ENCODE measurements at places on chromosomes 5 and 9.

GRCh38 chr5:71693828-71694427, 25.1 kb upstream of the CARTPT start:
- DNase-seq = no peak

DNA sequence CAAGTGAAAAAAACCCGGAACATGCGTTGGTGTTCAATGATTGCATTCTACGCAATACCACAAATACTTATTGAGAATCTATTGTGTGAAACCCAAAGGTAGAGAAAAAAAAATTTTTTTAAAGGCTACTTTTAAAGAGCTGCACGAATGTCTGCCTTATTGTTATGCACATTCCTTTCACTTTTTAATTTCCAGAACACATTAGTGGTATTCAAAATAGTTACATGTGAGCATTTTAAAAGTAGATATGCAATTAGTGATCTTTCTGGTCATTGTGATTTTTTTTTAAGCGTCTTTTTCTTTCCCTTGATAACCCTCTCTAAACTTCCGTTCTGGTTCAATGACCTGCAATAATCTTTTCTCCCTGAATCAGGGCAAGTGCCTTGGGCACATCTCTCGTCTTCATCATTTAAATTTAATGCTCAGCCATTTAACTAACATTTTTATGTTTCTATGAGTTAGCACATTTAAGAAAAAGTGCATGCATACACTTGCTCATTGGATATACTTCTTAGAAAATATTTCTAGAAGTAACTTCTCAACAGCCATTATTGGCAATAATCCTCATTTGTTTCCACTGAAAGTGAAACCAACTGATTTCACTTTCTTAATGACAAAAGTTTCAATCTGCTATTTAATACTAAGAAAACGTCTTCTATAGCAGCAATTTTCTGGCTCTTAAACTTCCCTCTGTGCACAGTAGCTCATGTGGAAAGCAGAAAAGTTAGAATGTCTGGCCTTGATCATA, 80.3 kb downstream of the CDH6 start:
- no peak for DNase-seq

- DNase-seq = no peak
Observed at GRCh38 chr5:45454114-45454513, 242.1 kb downstream of the HCN1 start.

DNA sequence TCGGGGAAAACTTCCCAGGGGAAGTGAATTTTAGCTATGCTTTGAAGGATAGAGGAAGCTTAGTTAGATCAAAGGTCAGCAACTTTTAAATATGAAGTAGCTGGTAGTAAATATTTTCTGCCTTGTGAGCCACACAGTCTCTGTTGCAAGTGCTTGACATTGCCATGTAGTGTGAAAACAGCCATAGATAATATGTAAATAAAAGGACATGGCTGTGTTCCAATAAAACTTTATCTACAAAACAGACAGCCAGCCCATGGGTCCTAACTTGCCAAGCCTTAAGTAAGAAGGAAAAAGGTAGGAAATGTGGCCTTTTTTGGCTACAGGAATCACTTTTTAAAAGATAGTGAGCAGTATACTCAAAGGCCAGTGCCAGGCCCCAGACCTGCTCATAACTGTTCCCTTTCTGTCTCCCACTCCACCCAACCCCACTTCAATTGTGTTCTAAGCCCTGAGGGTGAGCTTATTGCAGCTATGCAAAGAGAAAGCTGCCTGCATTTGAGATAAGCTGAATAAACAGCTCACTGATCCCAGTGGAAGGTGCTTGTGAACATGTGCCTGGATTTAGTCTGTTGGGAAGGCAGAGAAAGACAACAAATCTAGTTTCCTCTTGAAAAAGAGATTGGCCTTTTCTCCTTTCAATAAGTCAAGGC, 113.0 kb upstream of the TRIM32 start:
- no peak for DNase-seq

DNA sequence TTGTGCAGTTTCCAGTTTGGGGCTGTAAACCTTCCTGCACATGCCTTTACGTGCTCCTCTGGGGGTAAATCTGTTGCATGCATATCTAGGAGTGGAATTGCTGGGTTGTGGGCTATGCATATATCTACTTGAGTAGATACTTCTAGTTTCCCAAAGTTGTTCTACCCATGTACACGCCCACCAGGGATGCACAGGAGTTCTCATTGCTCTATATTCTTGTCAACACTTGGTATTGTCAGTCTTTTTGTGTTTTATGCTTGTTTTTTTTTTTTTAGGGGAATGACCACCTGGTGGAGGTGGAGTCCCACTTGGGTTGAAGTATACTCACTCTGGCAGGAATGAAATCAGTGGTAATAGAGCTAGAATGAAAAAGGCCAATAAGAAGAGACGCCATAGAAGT, 23.0 kb downstream of the FOXE1 start:
- no peak for DNase-seq

- DNase-seq = no peak
Observed at GRCh38 chr9:94511134-94511954, 43.5 kb upstream of the PCAT7 start.

DNA sequence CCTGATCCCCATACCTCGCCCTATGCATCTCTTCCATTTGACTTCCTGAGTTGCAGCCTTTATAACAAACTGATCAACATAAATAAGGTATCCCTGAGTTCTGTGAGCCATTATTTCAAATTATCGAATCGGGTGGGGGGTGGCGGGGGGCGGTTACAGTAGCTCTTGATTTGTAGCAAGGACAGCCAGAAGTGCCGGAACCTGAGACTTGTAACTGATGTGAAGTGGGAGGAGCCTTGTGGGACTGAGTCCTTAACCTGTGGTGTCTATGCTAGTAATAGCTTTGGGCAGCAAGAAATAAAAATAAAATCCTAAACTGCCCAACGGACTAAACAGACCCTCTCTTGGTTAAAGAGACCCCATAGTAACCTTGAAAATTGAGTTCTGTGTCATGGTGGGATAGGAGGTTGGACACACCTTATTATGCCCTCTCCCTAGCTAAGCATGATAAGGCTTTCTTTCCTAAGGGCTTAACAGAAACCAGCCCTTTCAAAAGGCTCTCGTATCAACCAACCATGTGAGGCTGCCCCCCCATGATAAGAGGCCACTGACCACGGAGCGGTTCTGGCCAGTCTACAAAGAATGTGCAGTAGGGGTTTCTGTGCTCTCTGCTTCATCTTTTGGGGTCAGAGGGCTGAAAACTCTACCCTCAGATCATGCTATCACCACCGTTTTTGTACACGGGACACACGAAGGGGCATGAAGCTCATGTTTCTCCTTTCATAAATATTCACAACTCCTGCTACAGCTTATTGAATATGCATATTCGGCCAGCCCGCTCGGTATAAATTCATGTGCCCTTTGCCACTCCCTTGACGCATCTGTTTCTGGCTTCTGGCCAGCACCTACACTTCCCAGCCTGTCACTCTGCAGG, 39.5 kb upstream of the IQGAP2 start:
- DNase-seq = no peak

- no peak for DNase-seq
Observed at GRCh38 chr5:117249086-117249815, 674.6 kb upstream of the SEMA6A start.

- no peak for DNase-seq
Observed at GRCh38 chr9:34059281-34059680, 10.6 kb upstream of the UBAP2 start.

GRCh38 chr9:69584759-69585158, 87.4 kb downstream of the APBA1 start:
- DNase-seq = no peak

DNA sequence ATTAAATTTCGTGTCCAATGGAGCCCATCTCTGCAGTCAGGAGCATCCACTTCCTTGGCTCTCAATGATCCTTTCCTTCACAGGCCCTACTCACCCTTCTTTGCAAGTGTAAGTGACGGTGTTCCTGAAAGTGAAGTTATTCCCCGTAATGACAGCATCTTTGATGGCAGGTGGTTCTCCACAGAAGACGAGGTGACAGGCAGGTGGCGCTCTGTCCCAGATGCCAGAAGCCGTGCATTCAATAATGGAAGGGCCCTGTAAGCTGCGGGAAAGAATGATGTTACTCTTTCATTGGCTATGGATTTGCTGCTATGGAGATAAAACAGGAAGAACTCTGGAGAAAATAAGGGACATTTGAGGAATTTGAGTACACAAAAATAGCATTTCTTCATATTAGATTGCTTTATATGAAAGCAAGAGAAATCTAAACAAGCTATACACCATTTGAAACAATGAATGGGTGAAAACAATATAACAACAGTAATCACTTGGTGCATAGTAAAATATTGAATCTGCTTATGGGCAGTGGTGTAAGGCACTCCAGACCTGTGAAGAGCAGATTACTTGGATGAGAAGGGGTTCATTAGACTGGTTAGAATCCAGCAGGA, 89.9 kb upstream of the TXNDC8 start:
- no peak for DNase-seq

DNA sequence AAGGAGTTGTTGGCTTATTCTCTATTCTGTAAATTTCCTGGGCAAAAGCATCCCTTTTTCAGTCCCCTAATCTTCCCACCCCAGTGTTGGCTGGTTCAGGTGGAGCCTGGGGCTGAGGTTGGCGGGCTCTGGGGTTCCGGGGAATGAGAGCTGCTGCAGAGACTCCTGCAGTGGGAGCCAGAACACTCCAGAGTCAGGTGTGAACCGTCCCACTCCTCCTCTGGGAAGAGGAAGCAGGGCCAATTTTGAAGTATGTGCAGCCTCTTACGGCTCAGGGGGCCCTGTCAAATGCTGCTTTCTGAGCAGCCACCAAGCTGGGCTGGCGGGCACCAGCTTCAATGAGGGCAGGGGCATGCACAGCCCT, 42.8 kb downstream of the JADE2 start:
- no peak for DNase-seq

DNA sequence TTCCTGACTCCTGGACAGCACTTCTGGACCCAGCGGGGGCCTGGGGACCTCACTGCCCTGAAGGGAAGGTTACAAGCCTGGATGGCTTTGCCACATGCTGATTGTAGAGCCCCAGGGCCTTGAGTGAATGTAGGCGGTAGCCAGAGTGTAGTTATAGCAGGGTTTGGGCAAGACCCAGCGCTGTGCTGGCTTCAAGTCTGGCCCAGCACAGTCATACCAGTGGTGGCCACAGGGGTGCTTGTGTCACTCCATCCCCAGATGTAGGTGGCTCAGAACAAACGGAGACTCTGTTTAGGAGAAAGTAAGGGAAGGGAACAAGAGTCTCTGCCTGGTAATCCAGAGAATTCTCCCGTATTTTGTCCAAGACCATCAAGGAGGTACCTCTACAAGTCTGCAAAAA, 84.6 kb downstream of the STARD4 start:
- DNase-seq = no peak

DNA sequence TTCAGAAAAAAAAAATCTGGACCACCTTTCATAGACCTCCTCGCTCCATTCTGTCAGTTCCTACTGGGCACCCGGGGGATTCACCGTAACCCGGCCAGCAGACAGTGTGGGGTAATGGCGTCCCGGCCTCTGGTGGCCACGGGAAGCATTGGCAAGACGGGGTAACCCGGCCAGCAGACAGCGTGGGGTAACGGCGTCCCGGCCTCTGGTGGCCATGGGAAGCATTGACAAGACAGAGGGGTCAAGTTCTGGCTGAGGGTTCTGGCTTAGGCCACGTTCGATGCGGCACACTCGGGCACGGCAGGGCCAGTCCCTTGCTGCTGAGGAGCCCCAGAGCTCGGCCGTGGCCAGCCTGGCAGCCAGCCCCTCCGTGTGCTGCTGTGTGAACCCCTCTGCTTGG, 116.2 kb upstream of the RAPGEF1 start:
- no peak for DNase-seq

DNA sequence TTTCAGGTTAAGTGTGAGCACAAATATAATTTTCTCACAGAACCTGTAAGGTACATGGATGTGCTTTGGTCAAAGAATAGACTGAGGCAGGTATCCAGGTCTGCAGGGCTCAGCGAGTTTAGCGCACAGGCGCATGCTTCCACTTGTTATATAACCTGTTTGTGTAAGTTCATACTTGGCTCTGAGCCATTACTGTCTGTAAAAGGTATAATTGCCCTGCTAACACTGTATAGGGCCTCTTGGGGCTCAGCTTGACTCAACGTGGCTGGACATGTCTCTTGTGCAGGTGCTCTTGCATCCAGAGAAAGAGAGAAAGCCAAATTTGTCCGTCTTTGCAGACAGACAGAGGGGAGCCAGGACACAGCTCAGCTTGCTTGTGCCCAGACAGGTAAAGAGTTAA, 759.6 kb downstream of the MTRR start:
- DNase-seq = no peak

DNA sequence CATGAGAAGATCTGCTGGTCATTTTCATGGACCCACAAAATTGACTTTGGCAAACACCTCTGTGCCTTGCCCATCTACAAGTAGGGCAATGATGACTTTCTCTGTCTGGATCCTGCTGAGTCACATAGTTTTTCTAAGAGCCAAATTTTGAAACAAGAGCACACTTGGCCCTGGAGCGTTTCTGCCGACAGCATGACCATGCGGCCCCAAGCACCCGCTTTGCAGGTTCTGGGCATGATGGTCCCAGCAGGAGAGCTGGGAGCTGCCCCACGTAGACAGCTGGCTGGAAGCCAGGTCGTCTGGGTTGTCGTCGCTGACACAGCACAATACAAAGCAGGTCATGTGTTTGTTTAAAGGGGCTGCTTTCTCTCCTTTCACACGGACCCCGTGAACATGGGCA, 159.8 kb downstream of the SYK start:
- DNase-seq = no peak

DNA sequence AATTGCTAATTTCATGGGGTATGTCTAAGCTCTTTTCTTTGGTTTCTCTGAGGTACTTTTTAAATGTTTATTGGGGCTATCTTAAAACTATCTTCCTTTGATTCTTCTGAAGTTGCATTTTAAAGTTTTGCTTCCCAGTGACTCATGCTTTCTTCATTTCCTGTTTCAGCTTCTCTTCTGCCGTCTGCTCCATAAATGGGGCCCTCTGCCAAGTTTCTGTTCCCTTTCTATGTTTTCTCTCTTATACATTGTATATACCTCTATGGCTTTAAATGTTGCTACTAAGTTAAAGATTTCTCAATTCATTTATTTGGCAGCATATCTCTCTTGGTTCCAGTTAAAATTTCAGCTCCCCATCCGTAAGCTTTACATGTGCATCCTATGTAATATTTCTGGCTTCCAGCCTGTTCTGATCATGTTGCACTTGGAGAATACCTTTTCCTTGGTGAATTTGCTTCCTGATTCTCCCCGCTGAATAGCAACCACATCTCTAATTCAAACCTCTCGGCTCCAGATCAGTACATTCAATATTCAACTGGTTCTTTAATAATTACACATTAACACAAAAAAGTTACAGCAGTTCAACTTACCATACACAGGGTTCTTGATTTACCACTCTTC, 125.3 kb downstream of the ST8SIA4 start:
- no peak for DNase-seq

GRCh38 chr9:137945581-137945980, 68.0 kb downstream of the CACNA1B start:
- DNase-seq = no peak

GRCh38 chr9:124894741-124895170, 32.8 kb downstream of the ARPC5L start:
- DNase-seq = no peak

DNA sequence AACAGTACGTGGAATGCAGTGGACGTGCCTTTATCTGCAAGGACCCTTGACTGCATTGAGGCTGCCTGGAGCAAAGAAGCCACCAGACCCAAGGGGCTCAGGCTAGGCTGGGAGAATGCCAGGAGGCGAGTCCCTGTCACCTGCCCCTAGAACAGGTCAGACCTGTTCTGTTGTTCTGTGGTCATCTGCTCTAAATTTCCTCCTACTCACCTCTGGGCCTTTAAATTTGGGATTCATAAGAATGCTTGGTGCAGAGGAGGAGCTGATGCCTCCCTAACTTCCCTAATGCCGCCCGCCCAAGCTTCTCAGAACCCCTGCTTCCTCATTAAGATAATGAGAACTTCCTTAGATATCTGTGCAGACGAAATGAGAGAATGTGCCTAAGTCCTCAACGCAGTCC, 32.0 kb downstream of the DAPK1 start:
- no peak for DNase-seq

GRCh38 chr5:107467137-107467932, 203.4 kb downstream of the EFNA5 start:
- DNase-seq = no peak

Data from substantia nigra (tissue), 51 donors.